Kidney tubule cell (primary cell): ENCODE measurements at places on chromosomes 5 and 9.

DNA sequence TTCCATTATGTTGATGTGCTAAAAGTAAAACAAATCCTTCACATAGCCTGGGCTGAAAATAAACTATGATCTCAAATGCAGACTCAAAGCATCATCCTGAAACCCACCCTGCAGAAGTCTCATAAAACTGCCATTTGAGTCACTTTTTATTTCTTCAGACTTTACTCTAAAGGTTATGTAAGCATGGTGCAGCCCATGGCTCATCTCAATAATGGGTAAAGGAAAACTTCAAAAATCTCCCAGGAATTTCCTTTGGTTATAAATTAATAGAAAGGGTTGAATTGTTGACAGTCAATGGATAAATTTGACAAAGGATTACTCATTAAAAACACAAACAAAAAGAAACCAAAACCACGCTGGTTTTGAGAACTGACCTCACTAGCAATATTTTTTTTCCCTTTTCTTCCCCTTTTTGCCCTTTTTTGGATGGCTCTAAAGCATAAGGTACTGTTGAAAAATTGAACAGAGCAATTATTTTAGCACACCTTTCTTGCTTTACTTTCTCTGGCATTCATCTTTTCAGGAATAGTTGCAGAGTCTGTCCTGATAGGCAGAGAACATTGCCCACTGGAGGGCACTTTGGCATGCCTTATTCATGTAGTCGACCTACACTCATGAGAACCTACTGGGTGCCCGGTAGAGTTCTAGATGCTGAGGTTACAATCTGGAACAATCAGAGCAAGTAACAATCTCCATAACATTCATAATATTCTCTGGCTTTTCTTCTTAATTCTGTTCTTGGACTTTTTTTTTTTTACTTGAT is 191.4 kb downstream of the TMEM167A start:
- peak; percentile 88 for DNase-seq

DNA sequence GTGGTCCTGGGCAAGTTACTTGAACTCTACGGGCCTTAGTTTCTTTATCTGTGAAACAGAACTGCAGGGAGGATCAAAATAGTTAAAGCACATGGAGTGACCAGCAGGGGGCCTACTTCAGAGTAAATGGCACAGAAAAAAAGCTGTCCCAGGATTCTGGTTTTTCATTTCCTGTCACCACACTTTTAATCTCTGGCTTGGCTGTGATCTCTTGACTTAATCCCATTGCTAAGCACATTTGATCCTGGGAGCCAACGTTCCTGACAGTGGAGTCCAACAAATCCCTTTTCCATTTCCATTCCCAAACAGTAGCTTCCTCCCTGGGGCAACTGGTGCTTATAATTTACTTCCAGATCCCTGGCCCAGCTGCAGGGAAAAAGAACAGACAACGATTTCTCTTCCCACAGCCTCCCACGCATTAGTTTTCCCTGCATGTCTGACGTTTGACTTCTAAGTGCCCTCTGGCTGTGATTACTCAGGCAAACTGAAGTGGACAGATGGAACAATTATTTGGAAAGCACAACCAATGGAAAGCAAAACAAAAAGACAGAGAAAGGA is 136.5 kb upstream of the STK32A start:
- DNase-seq, result peak; percentile 58

DNA sequence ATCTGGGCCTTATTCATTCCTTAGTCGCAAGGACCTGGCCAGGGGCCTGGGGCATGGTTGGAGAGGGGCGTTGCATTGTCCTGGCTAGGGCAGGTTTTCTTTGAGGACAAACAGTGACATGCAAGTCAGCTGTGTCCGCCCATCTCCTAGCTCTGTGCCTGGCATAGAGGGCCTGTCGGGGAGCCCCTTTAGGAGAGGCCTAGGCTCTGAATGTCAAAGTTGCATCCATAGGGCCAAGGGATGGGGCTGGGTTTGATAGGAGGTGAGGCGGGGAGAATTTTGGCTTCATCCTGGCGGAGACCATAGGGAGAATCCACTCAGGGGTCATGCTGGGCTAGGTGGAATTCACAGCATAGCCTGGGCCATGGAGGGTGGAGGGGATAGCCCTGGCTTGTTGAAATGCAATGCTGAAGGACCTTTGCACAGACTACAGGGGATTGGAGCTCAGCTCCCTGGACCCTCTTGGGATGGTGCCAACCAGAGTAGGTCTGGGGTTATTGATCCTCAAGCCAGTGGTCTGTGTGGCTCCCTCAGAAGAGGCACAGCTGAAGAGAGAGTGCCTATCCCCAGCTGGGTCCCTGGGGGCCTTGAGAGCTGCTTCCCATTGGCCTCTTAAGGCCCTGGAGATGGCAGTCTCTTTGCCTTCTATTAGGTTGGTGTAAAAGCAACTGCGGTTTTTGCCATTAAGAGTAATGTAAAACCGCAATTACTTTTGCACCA is 104.0 kb downstream of the RGS3 start:
- DNase-seq, result no peak

DNA sequence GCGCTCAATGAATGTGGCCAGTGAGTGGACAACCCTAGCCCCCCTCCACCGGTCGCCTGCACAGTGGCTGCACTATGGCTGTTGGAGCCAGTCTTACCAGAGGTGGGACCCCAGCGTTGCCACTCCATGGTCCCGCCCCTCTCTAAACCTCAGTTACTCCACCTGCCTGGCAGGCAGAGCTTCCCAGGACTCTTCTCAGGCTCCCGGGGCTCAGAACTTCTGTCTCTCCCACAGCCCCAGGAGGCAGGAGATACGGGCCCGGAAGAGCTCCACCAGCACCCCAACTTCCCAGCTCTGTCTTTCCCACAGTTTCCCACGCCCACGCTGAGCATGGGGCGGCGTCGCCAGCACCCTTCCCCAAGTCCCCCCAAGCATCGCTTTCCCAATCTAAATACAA is 975 bp downstream of the RASGEF1C start:
- no peak for DNase-seq

DNA sequence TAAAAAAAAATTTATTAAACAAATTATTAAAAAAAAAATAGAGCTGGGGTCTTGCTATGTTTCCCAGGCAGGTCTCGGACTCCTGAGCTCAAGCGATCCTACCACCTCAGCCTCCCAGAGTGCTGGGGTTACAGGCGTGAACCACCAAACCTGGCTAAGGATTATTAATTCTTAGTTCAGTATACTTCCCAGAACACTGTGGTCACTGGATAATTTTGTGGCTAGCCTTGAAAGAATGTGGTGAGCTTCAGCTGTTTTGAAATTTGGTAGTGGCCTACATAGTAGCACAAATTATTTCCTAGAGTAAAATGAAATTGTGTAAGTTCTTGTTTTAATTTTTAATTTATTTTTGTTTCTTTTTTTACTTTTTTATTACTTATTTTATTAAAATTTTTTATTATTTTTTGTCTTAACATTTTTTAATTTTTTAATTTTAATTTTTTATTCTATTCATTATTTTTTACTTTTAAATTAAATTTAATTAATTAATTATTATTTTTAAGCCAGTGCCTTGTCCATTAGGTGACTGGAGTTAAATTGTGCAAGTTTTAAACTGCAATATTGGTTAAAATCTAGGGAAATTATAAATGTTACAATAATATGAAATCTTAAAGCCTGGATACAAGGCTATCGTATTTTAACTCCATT is 23.0 kb downstream of the ARRDC3 start:
- DNase-seq, result no peak

GRCh38 chr9:132114102-132114707 is 34.5 kb upstream of the MED27 start:
- DNase-seq, result peak; percentile 64

DNA sequence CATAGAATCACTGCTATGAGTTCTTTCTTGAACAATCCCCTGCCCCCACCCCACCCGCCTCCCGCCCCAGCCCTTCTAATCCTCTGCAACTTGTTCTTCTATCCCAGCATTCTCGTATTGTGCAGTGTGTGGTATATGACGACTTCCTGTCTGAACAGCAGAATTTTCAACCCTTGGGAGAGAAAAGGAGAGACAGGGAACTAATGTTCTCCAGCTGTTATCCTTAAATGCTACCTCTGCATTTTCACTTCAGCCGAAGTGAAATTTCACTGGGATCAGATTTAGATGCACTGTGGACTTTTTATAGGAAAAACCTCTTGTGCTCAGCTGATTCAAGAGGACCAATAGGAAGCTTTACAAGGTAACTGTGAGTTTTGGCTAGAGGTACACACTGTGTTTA is 2.2 kb downstream of the FBXL7 start:
- DNase-seq, result no peak

DNA sequence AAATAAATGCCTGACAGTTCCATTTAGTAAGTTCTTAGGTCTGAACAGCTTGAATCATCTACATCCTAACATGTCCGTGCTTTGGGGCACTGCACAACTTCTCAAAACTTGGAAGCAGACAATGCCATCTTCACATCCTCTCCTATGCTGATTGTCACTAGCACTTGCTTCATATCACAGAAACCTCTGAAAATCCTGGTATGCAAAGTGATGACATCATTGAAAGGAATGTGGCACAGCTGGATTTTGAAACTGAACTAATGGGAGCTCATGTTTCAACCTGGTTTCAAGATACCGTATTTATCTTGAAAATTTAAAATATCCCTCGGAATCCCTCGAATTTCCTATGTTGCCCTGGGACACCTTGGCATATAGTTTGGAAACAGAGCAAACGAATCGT is 490.2 kb upstream of the DAP start:
- DNase-seq, result peak; percentile 75

GRCh38 chr9:84379740-84380139 is 39.2 kb upstream of the SLC28A3 start:
- peak; percentile 49 for DNase-seq

- DNase-seq, result no peak
Observed at GRCh38 chr5:143837306-143837848, 25.4 kb downstream of the HMHB1 start.
